ENCODE measurements at places on chromosomes 11 and 22. TPM values are rescaled to one million over a fixed set of nuclear protein-coding genes. Genes with fewer than 3 reads are reported as not detected.

Gene TOM1
- total RNA-seq, result 50.3 TPM

Gene LRRC32
- total RNA-seq, result 0.06 TPM

Gene MAML2
- 12.1 TPM for total RNA-seq

Gene ACTN3
- total RNA-seq, result not detected

Gene CARS1
- total RNA-seq, result 53.3 TPM

Gene FOLR3
- total RNA-seq, result not detected

Gene CBLIF
- total RNA-seq, result not detected

Gene NOX4
- total RNA-seq, result 2.2 TPM

Gene SYT13
- total RNA-seq, result not detected

Gene CECR2
- not detected for total RNA-seq

Gene UPK3A
- total RNA-seq, result not detected

Gene CSF2RB
- total RNA-seq, result not detected

Gene FAM180B
- not detected for total RNA-seq

Gene DDB1
- total RNA-seq, result 205 TPM

Gene RHOD
- 0.57 TPM for total RNA-seq

Gene HEPHL1
- total RNA-seq, result not detected

Gene APOA4
- total RNA-seq, result not detected

Gene RIMBP3C
- total RNA-seq, result 1.4 TPM

Gene CHKB
- 53.0 TPM for total RNA-seq

Gene OR5D14
- total RNA-seq, result not detected

Gene PIWIL4
- 0.52 TPM for total RNA-seq

Gene C11orf87
- not detected for total RNA-seq

Gene MMP8
- not detected for total RNA-seq

Gene ALG9
- total RNA-seq, result 44.4 TPM

Gene PICALM
- 186 TPM for total RNA-seq

Gene ROBO3
- 18.5 TPM for total RNA-seq

Gene PANX2
- not detected for total RNA-seq

Gene CDC42BPG
- total RNA-seq, result 0.11 TPM

Gene CALCA
- total RNA-seq, result not detected

Gene MUC5AC
- total RNA-seq, result not detected

Gene TEX54
- not detected for total RNA-seq

Gene LRRC10B
- total RNA-seq, result not detected

Gene PATE3
- total RNA-seq, result not detected

Gene MS4A6E
- not detected for total RNA-seq

Gene CCDC15
- total RNA-seq, result 16.0 TPM

Gene DERL3
- total RNA-seq, result 0.23 TPM

Gene VSTM5
- not detected for total RNA-seq

Gene SPTBN2
- 0.57 TPM for total RNA-seq

Gene GLB1L3
- not detected for total RNA-seq

Gene TSPAN18
- not detected for total RNA-seq

Gene RAG1
- 0.71 TPM for total RNA-seq

Gene OR56A5
- not detected for total RNA-seq

Gene SLC22A12
- not detected for total RNA-seq

Gene TSPAN4
- total RNA-seq, result 199 TPM

Gene OR4D5
- not detected for total RNA-seq

Gene OR8J1
- not detected for total RNA-seq

Gene ASRGL1
- total RNA-seq, result not detected

Gene APOBEC3B
- total RNA-seq, result 23.3 TPM

Gene EHBP1L1
- 44.0 TPM for total RNA-seq

Gene CSRP3
- 0.32 TPM for total RNA-seq

Gene TRIM66
- 2.2 TPM for total RNA-seq

Data from LHCN-M2 (cell line).